Activated CD4-positive, alpha-beta T cell treated with anti-CD3 and anti-CD28 coated beads for 48 hours (primary cell): ENCODE measurements at places on chromosomes 7 and 10.

- DNase-seq: no peak
These were observed 23.8 kb upstream of the LARP4B start for GRCh38 chr10:955127-955819.

DNA sequence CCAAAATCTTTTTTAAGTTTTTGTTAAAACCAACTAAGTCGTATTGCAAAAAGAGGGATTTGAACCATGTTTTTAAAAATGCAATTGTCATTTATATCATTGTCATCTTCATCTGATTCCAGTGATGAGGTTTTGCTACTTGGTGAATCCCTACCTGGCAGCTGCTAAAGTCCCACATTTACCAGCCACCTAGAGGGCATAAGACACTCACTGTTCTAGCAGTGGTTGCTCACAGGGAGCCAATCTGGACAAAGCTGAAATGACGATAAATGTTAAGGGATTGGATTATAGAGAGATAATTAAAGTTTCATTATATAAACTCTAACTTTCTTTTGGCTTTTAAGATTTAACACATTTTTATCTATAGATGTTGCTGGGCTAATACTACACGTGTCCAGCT lies 18.7 kb downstream of the KIFBP start:
- DNase-seq: no peak

- no peak for DNase-seq
These were observed 108.7 kb upstream of the ITGB1 start for GRCh38 chr10:33066558-33067236.

- no peak for DNase-seq
These were observed 130.9 kb upstream of the CDK6 start for GRCh38 chr7:92967238-92967637.

DNA sequence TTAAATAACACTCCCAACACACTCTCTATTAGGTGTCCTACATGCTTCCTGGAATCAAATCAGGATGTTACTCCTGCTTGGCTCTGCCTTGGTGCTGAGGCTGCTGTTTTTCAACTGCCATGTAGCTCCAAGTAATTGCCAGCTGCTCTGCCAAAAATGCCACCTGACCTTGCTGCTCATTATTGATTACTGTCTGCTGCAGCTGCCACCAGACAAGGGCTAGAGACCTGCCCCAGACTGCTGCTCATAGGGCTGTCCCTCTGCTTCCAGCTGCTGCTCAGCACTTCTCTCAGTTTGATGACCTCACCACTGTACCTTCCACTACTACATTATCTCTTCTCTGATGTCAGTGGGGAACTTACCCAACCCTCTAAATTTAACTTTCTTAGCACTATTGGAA lies 102.5 kb downstream of the PCLO start:
- DNase-seq: no peak

DNA sequence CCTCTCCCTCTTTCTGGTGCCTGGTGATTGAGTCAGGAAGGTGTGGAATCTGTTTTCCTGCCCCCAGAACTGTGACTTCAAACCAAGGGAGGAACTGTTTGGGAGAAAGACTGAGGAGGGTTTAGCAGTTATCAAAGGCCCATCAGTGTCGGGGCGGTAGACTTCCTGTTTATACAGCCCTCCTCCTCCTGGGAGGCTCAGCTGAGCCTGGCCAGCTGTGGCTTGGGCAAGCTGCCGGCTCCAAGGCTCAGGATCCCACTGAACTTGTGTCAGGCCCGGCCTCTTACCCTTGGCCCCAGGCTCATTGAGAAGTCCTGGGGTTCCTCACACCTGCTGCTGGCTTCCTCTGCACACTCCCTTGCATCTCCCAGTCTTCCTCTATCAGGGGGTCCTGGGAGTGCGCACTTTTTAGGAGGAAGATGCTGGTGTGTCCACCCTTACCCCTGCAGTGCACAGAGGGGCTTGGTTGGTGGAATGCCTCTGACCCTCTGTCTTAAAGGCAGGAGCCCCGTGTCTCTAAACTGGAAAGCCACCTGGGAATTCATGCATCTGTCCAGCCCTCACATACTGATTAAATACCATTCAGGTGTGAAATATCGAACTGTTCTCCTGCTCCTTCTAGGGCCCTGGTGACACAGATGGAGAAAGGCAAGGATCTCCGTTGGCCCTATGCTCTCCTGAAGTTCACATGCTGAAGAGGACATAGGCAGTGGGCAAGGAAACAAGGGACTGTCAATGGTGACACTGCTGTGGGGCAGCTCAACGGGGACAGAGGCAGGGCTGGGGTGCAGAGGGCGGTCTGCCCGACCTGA lies 32.4 kb downstream of the CXCL12 start:
- no peak for DNase-seq

DNA sequence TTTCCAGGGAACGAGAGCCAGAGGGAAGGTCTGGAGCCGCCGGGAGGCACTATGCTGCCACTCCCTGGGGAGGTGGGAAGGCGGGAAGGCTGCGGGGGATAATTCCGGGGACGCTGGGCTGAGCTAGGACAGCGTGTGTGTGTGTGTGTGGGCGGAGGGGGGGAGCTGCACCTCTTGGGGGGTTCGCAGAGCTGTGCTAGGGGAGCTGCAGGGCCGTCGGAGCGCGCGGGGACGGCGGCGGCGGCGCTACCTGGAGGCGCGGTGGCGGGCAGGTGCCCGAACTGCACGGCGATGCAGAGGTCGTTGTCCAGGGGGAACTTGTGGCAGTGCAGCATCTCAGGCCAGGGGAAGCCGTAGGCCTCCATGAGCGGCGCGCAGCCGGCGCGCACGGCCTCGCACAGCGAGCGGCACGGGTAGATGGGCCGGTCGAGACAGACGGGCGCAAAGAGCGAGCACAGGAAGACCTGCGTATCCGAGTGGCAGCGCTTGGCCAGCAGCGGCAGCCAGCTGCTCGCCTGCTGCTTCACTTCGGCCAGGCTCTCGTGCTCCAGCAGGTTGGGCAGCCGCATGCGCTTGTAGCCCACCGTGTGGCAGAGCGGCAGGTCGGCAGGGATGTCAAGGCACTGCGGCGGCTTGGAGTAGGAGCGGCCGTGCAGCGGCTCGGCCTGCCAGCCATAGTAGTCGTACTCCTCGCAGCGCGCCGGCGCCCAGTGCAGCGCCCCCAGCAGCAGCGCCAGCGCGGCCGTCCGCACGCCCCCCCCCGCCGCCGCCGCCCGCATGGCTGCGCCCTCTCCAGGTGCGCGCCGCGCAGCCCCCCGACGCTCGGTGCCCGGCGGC lies 526 bp downstream of the SFRP5 start:
- DNase-seq: peak; percentile 32

- no peak for DNase-seq
These were observed 252.6 kb upstream of the INHBA start for GRCh38 chr7:41955451-41955850.

DNA sequence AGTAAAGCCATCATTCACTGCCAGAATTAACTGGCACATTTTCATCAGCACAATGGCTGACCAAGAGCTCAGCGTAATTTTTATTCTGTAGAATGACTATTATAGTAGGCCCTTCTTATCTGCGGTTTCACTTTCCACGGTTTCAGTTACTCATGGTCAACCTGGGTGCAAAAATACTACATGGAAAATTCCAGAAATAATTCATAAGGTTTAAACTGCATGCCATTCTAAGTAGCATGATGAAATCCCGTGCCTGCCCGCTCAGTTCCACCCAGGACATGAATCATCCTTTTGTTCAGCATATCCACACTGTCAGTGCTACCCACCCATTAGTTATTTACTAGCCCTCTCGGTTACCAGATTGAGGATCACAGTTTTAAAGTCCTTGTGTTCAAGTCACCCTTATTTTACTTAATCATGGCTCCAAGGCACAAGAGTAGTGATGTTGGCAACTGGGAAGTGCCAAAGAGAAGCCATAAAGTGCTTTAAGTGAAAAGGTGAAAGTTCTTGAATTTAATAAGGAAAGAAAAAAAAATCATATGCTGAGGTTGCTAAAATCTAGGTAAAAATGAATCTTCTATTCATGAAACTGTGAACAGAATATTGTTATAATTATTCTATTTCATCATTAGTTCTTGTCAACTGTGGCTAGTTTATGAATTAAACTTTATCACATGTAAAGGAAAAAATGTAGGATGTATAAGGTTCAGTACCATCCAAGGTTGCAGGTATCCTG lies 204.9 kb downstream of the DOCK4 start:
- no peak for DNase-seq

DNA sequence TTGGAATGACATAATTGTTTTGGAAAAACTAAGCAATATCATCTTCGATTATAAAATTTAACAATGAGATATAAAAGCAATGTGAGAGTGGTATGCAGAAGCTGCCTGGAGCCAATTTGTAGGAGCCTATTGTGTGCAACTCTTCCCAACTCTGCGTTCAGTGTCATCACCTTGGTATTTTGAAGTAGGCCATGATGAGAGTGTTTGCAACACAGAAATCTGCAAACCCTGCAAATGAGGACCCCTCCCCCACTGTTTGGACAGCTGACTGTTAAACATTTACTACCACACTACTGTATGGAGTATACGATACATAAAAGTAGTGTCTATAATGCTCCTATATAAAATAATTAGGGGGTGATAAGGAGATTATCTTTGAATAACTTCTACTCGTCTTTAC lies 531.3 kb downstream of the ATRNL1 start:
- no peak for DNase-seq

DNA sequence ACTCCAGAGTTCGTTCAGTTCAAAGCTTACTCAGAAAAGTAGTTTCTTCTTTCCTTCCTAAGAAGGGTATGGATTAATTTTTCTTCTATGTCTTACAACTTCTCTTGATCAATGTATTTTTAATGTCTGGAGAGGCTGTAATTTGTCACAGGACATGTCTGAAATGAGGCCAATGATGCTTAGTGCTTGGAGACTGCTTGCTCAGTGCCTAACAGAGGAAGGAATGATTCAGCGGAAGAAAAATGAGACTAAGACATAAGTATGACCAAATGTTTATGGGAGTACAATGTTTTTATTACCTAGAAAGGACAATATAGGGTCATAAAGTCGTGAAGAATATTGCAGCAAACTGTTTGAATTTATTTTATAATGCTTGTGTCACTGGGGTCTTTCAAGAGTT lies 43.3 kb downstream of the GPR37 start:
- no peak for DNase-seq

DNA sequence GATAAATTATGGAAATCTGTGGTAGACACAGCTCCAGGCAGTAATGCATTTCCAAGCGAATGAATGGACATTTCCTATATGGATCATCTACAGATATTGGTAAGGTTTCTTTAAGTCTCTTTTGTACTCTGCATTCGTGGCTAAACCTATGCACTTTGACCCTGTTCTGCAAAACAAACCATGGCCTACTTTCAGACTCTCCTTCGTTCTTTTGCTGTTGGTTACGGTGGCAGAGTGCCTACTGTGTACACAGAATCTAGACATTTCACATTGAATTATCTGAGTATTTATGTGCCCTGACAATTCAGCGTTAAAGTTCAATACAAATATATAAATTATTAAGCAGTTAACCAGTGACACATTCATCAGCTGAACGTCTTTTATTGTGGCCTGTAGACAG lies 93.3 kb downstream of the MGMT start:
- no peak for DNase-seq

GRCh38 chr7:1263391-1263951 lies 30.8 kb downstream of the UNCX start:
- DNase-seq: no peak

DNA sequence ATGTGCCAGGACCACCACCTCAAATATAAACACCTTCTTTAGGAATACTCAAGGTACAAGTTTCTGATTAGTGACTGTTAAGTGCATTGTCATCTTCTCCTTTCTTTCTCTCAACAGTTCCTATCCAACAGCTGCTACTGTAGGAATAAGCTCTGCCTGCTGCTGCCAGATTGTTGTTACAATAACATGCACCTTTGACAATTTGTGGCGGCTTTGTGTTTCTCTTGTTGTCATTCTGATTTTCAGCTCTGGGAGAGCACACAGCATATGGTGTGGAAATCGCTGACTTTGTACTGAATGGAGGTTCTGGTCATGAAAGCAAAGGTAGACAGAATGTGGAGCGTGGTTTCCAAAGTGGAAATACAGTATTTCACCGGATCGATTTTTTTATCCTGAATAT lies 182.8 kb downstream of the SEC23IP start:
- DNase-seq: no peak

- DNase-seq: no peak
These were observed 89.2 kb upstream of the JAZF1 start for GRCh38 chr7:28269700-28270361.

DNA sequence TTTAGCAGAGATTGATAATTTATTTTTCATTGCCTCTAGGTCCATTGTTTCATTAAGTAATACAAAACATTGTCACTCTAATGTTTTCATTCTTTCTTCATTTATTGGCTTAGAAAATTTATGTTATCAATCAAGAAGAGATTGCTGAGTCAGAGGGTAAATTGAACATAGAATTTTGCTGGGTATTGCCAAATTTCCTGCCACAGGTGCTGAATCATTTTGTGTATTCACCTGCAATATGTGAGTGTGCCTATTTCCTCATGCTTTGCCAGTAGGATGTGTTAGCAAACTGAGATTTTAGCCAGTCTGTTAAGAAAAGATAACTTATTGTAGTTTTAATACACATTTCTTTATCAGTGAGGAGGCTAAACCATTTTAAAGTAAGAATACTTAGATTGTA lies 38.0 kb downstream of the MARCHF5 start:
- no peak for DNase-seq

- peak; percentile 64 for DNase-seq
These were observed 14.6 kb downstream of the CHST12 start for GRCh38 chr7:2417981-2418481.

DNA sequence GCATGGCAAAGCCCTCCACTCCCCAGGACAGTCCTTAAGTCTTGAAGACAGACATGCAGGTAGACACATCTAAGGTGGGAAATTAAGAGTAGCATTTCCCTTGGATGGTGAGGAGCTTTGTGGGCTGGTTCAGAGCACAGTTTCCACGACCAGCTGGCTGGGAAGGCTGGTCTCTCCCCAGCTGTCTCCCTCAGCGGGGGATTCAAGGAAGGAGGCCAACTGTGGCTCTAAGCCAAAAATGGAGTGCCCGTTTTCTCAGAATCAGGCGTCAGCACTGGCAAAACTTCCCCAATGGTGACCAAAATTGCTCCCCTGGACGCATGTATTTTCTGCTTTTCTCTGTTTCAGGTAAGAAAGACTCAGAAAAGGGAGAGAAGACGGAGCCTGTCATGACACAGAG lies 230.6 kb upstream of the FZD8 start:
- DNase-seq: no peak

GRCh38 chr7:120442838-120443237 lies 169.9 kb downstream of the KCND2 start:
- DNase-seq: no peak

- no peak for DNase-seq
These were observed 240.7 kb upstream of the CCDC6 start for GRCh38 chr10:60147025-60147424.

- no peak for DNase-seq
These were observed 53.5 kb downstream of the ABLIM1 start for GRCh38 chr10:114604357-114605130.

DNA sequence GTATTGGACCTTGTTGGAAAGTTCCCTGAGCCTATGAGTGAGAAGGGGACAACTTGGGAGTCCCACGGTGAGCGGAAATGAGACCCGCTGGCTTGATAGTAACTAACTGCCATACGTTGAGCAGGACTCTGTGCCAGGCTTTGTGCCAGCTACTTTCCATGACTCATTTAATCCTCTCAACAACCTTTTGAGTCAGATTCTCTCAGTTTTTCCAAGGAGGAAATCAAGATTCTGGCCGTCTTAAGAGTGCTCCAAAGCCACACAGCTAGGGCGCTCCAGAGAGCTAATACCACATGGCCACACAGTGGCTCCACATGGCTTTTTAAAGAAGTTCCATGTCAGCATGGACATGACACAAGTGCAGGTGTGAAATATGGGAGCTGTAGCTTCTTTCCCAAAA lies 55.7 kb downstream of the NOD1 start:
- peak; percentile 22 for DNase-seq

- DNase-seq: no peak
These were observed 27.0 kb upstream of the GLI3 start for GRCh38 chr7:42263971-42264370.
